ENCODE measurements at places on chromosomes 2 and 18.

- no peak for DNase-seq
Measured at GRCh38 chr2:202169832-202170424, 68.5 kb downstream of the SUMO1 start.

- no peak for DNase-seq
Measured at GRCh38 chr2:39865751-39866150, 86.7 kb upstream of the THUMPD2 start.

GRCh38 chr2:20539776-20540586 is 93.1 kb downstream of the RHOB start:
- DNase-seq, result no peak

DNA sequence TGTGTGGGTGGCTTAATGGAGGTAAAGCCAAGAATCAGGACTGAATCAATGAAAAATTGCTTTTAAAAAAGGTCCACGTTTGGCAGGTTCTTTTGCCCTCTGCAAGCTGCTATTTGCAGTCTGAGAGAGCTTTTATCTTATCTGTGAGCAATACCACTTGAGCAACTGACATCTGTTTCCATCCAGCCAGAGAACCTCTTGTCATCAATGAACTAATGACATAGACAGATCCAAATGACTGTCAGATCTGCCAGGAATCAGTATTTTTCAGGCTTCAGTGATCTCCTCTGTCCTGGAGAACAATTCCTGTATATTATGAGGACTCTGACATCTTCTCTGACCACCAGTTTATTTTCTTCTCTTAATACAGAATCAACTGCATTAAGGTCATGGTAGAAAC is 608.1 kb downstream of the LRP1B start:
- no peak for DNase-seq

DNA sequence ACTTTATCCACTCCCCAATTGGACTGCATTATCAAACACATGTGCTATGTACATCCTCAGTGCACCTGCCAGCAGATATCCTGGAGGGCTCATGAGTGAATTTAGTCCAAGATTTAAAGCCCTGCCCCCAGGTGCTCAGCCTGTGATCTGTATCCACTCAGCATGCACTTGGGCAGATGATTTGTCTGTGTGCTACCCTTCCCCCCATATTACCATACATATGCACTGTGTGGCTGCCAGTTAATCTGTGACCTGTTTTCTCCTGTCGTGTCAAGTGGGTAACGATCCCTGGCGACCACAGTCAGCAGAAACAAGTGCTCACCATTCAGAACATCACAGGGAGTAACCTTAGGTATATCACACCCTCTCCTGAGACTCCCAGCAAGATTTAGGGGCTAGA is 10.2 kb downstream of the NAGK start:
- no peak for DNase-seq

DNA sequence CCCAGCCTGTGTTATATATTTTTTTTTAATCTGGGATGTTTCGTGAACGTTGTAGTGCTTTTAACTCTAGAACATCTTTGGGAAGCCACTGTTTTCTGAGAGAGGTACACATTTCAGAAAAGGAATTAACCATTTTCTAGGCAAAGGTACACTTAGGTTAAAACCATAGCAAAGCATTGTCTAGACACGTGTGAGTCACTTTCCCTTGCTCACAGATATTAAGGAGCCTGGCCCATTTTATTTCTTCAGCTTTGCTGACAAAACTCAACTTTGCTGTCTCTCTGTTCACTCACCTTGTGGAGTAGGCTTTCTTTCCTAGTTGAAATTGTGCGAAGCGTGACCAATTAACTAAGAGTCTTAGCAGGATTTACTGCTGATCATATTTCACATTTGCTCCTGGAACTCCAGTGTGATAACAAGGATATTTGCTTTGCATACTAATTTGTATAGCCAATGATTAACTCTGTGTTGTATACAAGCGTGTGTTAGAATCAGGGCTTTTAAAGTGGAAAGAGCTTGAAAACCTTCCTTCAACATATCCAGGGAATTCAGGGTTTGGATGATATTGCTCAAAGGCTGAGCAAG is 215.0 kb upstream of the AGAP1 start:
- no peak for DNase-seq

GRCh38 chr2:73177645-73178255 is 24.6 kb upstream of the NOTO start:
- no peak for DNase-seq

- DNase-seq, result no peak
Measured at GRCh38 chr18:5015213-5015612, 181.8 kb downstream of the AKAIN1 start.

DNA sequence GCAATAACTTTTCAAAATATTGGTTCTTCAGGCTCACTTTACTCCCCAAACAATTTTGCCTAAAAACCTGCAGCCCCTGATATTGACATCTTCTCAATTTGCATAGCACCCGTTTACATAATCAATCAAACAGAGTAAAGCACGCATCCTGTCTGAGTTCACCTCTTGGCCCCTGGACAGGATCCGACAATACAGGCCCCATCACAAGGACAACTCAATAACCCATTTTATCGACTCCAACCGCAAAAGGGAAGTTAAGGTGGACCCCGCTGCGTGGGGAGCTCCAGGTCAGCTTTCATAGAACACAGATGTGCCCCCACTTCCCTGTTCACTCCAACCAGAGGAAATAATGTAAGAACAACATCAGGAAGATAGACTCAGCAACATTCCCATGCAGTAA is 44.7 kb downstream of the TTC32 start:
- no peak for DNase-seq

- no peak for DNase-seq
Measured at GRCh38 chr2:216714376-216714775, 19.0 kb upstream of the IGFBP5 start.

- DNase-seq, result no peak
Measured at GRCh38 chr2:6963727-6964126, 46.5 kb downstream of the RNF144A start.

DNA sequence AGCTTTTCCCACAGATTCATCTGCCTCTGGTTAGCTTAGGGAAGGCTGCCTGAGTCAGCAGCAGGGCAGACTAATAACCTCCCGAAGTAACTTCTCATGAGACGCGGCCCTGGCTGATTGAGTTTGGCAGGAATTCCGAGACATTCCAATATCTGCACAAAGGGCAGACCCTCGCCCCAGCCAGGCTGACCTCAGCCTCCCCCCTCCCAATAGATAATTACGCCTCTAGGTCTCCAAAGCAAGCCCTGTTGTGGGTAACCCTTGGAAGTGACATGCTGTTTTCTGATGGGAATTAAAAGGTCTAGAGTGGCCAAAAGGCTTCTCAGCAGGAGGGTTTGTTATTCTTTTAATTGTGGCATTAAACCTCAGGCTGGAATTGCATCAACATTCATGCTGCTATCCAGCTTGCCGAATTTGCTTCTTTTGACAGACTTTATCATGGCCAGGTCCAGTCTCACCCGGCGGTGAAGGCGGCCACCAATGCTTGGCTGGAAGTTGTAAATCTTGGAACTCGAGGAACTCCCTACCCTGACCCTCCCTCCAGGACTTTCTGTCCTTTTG is 98.0 kb upstream of the SLC14A2 start:
- no peak for DNase-seq

DNA sequence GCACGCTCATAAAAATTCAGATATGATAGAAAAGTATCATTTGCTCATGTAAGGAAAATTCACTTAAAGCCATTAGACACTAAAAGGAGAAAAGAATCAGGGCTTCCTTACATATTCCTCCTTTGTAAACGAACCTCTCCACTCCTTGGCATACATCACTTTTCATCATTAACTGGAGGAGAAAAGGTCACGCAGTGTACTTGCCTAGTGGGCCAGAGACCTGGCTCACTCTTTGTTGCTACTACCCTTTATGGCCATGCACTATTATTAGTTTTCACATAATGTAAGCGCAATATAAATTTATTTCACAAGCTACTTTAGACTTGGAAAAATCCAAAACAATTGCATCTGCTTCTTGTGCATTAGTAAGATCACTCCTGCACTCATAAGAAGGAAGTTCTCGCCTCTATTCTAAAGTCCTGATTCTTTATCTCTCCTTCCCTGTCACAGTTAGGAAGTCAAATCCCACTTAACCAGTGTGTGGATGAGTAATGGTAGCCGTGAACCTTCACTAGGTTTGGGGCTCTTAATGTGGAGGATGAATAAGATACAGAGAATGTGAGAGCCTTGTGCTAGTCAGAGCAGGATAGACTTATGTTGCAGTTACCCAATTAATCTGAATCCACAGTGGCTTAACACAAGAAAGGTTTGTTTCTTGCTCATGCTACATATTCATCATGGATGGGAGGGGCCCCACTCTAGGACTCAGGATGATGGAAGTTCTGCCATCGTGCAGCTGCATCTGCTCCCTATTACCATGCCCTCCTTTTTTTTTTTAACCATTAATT is 115.0 kb upstream of the GLS start:
- DNase-seq, result no peak

DNA sequence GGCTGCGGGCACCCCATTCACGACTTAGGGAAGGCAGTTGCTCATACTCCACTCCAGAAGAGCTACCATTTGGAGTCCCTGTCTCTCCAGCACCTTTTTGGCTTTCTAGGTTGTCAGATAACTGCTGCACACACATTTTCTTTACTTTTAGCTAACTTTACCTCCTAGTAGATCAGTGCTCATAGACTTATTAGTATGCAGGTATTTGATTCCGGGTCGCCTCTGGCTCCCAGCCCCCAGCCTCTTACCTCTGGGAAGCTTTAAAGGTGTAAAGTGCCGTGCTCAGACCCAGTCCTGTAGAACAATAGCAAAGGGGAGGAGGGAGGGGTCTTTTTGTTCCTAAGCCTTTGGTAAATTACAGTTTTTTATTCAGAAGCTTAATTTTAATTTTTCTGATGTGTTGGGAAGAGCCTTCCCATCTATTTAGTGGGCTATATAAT is 102.9 kb downstream of the SPTBN1 start:
- no peak for DNase-seq

GRCh38 chr2:37317746-37318145 is 6.9 kb downstream of the PRKD3 start:
- no peak for DNase-seq

All from stimulated activated CD4-positive, alpha-beta T cell treated with anti-CD3 and anti-CD28 coated beads, Interleukin-15, amount 100 ng/mL, for 1 hour (primary cell).